ENCODE measurements at places on chromosomes 1 and 21.

DNA sequence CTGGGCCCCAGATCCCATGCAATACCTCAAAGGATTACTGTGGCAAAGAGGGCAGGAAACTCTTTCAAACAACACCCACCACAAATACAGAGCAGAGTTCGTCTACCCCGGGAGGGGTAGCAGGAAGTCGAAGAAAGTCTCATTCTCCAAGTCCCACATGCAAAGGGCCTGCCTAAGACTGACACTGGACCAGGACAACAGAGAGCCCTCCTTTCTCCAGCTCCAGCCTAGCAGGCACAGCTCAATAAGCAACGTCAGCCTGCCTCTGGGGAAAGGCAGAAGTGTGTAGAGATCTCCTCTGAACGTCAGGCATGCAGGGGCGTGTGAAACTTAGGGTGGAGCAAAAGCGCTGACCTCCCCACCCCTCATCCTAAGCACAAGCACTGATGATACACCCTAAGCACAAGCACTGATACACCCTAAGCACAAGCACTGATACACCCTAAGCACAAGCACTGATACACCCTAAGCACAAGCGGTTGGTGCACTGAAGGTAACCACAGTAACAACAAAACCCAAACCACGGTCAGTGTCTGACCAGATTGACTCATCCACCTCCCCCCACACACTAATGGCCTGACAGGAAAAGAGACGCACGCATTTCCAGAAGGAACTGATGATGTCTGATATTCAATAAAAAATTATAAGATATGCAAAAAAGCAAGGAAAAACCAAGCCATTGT is 1.3 kb downstream of the KRTAP12-3 start:
- no peak for DNase-seq

DNA sequence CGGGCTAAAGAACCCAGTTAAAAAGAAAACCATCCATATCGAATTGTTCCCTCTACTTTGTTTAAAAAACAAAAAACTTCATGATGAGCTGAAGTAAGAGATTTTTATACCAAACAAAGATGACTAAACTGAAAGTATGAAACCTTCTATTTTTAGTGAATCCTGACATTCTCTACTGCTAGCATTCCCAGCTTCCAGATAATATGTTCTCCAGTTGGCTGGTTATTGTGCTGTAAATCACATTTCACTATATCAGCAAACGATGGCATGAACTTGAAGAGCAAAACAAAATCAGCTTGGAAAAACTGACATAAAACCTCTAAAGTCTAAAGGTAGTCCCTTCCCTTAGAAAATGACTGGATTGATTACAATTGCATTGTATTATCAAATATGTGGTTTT is 68.1 kb upstream of the APP start:
- no peak for DNase-seq

DNA sequence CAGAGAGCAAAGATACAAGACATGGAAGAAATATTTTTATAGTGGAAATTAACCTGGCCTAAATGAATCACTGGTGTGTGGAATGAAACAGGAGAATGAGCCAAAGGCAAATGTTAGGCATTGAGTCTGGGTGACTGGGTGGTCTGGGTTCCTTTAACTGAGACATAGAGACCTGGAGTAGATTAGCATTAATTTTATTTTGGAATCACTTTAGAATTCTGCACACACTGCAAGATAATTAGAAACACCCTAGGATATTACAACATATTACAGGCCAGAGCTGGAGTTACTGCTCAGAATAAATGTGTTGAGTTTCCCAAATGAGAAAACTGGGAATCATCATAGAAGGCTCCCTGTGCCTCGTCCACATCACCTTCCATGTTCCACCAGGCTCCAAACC is 85.5 kb downstream of the PLPPR5 start:
- no peak for DNase-seq

GRCh38 chr1:205849619-205850355 is at the start of gene PM20D1:
Gene PM20D1, minus strand, starts transcription at chr1:205850132. Its CDS starts 60 bp downstream, at chr1:205850072.
- peak; percentile 83 for DNase-seq

GRCh38 chr21:41045534-41046268 is 122.3 kb upstream of the BACE2 start:
- no peak for DNase-seq

GRCh38 chr1:72623299-72623708 is 341.0 kb upstream of the NEGR1 start:
- DNase-seq = no peak

- DNase-seq = no peak
Measured at GRCh38 chr1:84756455-84757082, 66.3 kb upstream of the SSX2IP start.

DNA sequence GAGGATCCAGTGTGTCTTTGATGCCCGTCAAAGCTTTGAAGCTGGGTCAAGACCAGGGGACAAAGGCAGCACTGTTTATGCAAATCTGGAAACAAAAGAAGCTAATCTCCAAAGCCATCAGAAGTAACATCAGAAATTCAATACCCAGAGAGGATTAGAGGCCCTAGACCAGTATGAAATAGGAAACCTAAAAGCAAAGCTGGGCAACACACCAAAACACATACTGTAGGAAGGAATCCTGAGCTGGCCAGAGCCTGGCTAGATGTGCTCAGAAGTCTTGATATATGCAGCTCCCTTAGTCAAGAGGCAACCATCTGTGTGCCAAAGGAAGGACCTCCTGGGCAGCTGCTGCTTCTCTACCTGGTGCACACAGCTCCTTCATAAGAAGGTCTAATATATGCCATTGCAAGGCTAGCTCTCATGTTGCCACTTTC is 12.3 kb downstream of the COLGALT2 start:
- DNase-seq = no peak

GRCh38 chr1:157181790-157182189 is 43.6 kb upstream of the ETV3 start:
- DNase-seq = no peak

- no peak for DNase-seq
Measured at GRCh38 chr1:6861075-6861724, 75.9 kb downstream of the CAMTA1 start.

- peak; percentile 94 for DNase-seq
Measured at GRCh38 chr1:147545133-147545532, 3.8 kb downstream of the BCL9 start.

- DNase-seq = no peak
Measured at GRCh38 chr1:1348420-1349255, 580 bp downstream of the DVL1 start.

GRCh38 chr1:17895986-17896385 is 140.9 kb downstream of the ACTL8 start:
- DNase-seq = no peak

GRCh38 chr1:42002220-42002619 is 83.5 kb upstream of the HIVEP3 start:
- no peak for DNase-seq

- no peak for DNase-seq
Measured at GRCh38 chr1:100313382-100313781, 38.9 kb upstream of the CDC14A start.

DNA sequence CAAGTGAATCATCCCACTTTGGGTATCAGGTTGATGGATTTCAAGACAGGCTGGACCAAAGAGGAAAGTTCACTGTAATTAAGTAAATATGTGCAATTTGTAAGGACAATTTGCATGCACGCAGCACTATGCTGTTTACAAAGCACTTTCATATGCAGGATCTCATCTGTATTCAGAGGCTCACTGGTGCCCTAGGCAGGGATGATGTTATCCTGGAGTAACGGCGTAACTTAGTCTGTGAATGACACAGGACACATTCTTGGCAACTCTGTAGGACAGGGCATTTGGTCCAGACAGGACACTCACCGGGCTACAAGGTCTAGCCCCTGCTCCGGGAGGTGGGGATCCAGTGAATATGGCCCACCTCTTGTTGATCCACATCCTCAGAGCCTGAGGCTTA is 365.4 kb upstream of the DUSP10 start:
- no peak for DNase-seq

DNA sequence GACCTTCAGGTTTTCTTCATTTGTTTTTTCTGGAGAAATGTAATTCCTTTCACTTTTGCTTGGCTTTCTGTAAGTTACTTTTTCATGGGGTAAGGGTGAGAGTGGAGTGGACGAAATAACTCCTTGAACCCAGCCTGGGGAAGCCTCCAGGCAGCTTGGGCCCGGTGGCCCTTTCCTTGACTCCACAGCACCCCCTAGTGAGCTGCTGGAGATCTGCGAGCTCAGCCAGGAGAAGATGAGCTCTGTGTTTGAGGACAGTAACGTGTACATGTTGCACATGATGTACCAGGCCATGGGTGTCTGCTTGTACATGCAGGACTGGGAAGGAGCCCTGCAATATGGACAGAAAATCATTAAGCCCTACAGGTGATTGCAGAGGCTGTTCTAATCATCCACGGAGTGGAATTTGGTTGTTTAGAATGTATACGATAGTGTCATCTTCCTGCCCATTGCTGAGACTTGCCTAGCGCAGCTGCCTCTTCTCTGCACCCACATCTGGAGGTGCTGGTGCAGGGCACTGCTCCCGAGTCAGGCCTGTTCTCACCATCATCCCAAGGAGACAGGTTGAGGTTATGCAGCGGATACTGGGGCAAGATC is 51.0 kb downstream of the SMYD2 start:
- DNase-seq = peak; percentile 75

DNA sequence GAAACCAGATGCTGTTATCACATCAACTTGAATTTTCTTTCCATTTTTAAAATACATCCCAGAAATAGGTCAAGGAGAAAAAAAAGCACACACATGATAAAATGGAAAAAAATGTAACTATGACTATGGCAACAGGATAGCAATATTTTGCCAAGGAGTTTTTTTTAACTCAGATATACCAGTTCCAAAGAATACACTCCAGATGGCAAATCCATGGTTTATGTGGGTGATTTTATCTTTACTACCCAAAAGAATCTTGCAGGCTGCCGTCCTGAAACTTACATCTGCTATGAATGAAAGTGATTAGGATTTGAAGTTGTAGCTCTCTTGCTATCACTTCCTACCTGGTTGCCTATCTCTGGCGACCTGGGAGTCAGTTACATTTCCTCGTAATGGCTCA is 91.0 kb upstream of the PLPPR4 start:
- DNase-seq = no peak

DNA sequence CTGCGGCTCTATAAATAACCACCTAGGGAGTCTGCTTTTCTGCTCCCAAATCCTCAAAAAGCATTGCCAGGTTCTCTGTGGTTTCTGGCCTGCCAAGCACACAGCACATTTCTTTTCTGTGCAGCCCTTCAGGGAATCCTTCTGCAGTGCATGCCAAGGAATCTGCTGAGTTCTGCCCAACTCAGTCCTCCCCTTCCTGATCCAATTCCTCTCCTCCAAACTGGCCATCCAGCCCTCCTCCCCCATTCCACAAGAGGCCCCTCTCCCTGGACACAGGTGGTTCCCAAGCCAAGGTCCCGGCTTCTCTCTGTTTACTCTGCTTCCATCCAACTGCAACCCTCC is 61.8 kb downstream of the HIVEP3 start:
- no peak for DNase-seq

- DNase-seq = no peak
Measured at GRCh38 chr1:15188130-15188524, 34.6 kb downstream of the TMEM51 start.

- DNase-seq = no peak
Measured at GRCh38 chr1:241624935-241625334, 15.2 kb downstream of the CHML start.

- no peak for DNase-seq
Measured at GRCh38 chr21:20040768-20041167, 957.4 kb upstream of the NCAM2 start.

Measured in activated naive CD4-positive, alpha-beta T cell treated with anti-CD3 and anti-CD28 coated beads, Interleukin-2, amount 50 U/mL, for 72 hours (primary cell).